ENCODE measurements at places on chromosomes 11 and 22.

- no peak for DNase-seq
Observed at GRCh38 chr11:134612140-134613030, 200.3 kb upstream of the B3GAT1 start.

DNA sequence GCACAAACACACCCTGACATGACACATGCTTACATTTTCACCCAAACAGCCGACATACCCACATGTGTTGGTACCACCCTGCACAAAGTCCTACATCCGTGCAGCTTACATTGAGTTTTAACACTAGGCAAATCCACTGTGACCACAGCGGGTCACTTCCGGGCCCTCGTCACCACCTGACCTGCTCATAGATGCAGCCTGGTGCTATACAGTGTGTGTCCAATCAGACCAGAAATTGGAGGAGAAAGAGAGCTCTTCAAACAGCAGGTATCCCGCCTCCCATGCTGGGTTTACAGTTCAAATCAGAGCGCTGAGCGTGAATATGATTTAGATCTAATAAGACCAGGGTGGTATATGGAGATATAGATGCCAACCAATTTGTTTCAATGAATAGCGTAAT, 35.4 kb downstream of the PHF21B start:
- no peak for DNase-seq

DNA sequence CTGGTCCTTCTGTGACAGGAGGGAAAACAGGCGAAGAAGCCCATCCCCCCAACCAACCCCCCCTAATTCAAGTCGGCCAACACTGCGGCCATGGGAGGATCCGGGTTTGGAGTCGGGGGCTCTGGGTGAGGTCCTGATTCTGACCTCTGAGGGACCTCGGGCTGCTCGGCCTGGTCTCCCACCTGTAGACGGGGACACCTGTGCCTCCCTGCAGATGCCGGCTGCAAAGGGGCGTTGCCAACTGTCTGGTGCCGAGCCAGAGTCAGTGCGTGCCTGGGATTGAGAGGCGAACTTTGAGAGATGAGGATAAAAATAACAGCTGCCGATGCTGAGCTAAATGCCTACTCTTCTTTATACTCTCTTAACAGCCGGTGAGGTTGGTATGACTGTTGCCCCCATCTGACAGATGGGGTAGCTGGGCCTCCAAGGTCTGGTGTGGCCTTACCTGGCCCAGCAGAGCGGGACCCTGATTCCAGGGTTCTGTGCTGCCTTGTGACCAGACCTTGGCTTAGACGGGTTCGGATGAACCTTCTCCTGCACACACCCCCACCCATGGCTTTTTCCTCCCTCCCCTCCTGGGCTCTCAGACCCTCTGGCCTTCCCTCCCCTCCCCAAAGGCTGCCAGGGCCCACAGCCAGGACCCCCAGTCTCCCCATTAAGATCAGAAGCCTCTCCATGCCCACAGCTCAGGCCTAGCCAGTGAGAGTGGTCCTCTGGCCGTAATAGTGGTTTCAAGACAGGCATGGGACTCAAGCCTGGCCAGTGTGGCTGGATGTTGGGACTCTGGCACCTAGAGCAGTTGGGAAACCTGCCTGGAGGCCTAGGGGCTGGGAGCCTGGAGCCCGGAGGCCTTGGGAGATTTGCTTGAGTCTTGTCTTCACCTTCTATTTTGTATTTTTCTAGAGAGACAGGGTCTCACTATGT, 41.7 kb downstream of the KCNJ4 start:
- DNase-seq = no peak

- DNase-seq = no peak
Observed at GRCh38 chr11:76771446-76772099, 11.6 kb upstream of the TSKU start.

DNA sequence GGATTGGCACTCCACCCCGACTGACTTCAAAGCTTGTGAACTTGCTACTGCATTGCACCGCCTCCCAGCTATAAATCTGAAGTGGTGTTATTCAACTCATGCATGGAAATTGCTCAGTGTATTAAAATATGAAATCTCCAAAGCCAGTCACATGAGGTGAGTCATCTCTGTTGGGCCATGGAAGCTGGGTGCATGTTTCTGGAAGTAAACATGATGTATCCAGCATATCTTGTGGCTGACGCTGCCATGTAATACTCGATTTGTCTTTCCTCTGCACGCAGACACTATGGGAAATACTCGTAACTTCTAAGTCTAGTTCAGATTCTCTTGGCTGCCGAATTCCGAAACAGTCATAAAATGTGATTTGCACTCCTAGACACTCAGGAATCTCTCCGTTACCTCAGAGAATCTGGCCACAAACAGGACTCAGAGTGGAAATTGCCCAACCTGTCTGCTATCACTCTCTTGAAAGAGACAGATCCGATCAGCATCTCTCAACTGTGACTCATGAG, 154.9 kb upstream of the MPPED2 start:
- DNase-seq = no peak

GRCh38 chr22:48240935-48241230, 1478.4 kb downstream of the TBC1D22A start:
- DNase-seq = no peak

DNA sequence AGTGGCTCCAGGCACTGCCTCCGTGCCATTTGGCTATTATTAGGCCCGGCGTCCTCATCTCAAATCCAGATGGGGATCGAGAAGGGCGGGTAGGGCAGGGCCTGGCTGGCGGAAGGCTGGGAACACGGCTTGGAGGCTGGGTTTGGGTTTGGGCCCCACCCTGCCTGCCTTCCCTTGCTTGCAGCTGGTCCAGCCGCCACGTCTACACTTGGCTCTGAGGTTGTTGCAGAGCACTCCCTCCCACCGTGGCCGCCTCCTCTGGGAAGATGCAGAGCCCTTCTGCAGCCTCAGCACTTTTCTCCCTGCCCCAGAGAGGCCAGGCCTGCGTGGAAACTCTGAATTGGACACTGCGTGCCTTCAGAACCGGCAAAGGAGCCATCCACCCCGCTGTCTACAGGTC, 5.2 kb upstream of the SMTN start:
- DNase-seq = no peak

- DNase-seq = no peak
Observed at GRCh38 chr22:29215012-29215860, 9.5 kb downstream of the EMID1 start.

DNA sequence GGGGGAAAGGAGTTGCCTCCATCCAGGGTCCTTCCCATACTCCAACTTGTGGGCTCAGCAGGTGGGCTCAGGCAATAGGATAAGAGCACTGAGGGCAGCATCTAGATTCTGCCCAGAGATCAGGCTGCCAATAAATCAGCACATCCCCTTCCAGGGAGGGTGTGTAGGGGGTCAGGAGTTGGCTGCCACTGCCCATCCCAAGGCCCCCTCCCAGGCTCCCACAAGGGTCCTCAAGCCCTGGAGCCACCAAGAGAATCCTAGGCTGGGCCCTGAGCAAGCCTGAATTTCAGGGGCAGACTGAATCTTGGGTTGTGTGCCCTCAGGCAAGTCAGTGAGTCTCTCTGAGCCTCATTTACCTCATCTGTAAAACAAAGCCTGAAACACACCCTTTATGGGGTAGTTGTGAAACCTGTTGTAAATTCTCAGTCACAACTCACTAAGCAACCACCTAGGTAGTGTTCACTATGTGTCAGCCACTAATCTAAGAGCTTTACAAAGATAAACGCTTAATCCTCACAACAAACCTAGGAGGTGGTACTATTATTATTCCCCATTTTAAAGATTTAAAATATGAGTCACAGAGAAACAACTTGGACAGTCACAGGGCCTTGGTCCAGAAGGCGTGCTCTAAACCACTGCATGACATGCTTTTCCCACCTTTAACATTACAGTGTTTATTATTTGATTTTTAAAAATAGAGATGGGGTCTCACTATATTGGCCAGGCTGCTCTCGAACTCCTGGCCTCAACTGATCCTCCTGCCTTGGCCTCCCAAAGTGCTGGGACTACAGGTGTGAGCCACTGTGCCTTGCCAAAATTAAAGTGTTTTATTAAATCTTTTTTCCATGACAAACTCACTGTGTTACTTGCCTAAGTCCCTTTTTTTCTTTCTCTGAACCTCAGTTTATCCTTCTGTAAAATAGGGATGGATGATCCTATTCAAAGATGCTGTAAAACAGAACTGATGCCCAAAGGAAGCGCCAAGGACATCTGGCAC, 36.2 kb downstream of the LMO1 start:
- DNase-seq = no peak

GRCh38 chr22:28792491-28793383, 7.6 kb downstream of the XBP1 start:
- DNase-seq = no peak

DNA sequence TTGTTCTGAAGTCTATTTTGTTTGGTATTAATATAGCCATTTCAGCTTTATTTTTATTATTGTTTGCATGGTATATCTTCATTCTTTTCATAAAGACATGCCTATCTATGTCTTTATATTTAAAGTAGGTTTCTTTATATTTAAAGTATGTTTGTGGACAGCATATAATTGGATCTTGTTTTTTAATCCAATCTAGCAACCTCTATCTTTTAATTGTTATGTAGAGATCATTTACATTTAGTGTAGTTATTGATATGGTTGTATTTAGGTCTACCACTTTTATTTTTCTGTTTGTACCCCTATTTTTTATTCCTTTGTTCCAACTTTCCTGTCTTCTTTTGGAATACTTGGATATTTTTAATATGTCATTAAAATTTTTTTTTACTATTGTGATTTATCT, 13.8 kb downstream of the TPBGL start:
- no peak for DNase-seq

GRCh38 chr11:114598461-114598860, 2.9 kb upstream of the NXPE4 start:
- no peak for DNase-seq

DNA sequence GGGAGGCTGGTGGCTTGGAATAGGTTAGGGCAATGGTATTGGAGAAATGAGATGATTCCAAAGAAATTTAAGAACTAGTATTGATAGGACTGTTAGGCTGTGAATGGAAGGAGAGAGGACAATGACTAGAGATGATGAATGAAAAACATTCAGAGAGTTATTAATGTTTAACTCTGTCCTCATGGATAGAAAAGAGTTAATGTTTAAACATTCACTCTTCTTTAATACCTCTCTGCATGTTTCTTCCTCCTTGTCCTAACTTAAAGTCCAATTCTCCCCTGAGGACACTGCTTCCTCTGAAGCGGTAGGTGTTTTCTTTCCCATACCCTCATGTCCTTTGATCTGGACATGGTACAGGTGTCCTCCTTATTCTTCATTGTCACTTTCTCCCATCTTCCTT, 13.4 kb downstream of the CHEK1 start:
- no peak for DNase-seq

Measured in stimulated activated CD8-positive, alpha-beta memory T cell treated with anti-CD3 and anti-CD28 coated beads, Interleukin-2, amount 100 ng/mL, for 48 hours (primary cell).